ENCODE measurements at places on chromosomes 7 and 10. TPM values are rescaled to one million over a fixed set of nuclear protein-coding genes. Genes with fewer than 3 reads are reported as not detected.
A peak's percentile ranks its signal among the peaks of the same experiment; 100 is the strongest.

The NACAD gene
- polyA plus RNA-seq: 1.5 TPM

The ZPBP gene
- not detected for polyA plus RNA-seq

The RAPGEF5 gene
- 10.0 TPM for polyA plus RNA-seq

The OPN4 gene
- polyA plus RNA-seq: not detected

The PPP1R3C gene
- 2.0 TPM for polyA plus RNA-seq

The LHFPL3 gene
- not detected for polyA plus RNA-seq

The DPCD gene
- polyA plus RNA-seq: 33.0 TPM

The SEMA3D gene
- 7.4 TPM for polyA plus RNA-seq

The MMRN2 gene
- polyA plus RNA-seq: 143 TPM

The DYNC1I1 gene
- 2.0 TPM for polyA plus RNA-seq

DNA sequence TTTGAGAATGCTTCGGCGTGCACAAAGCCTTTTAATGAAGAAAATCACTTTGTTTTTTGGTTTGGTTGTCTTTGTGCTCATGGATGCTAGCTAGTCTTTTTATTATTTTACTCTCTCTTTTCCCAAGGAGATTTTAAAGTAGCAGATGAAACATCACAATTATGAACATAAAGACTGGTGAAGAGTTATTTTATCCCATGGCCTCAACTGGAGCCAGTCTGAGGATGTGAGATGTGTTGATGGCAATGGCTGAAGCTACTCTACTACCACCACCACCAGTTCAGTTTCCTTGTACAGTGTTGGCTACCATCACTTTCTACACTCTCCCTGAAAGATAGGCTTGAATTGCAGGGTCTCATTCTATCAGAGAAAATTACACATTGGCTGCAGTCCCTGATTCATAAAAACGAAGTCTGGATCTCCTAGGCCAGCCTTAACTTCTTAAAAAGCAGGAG, 494 bp upstream of the HERC4 start:
- DNase-seq: no peak

GRCh38 chr7:3217166-3217565, 83.9 kb upstream of the SDK1 start:
- DNase-seq: no peak

DNA sequence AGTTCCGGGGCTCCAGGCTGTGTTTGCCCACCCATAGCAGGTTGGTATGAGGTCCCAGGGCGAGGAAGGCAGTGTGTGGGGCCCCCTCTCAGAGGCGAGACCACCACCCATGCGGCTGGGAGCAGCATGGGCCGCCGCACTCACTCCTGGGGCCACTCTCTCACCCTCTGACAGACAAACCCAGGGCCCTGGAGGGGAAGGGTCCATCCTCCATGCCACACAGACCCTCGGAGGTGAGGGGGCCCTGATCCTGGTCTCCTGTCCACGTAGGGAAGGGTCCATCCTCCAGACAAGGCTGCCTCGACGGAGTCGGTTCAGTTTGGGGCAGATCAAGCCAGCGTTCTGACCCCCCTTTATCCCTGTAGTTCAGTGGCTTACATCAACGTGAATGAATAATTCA, 230.8 kb downstream of the ELFN1 start:
- DNase-seq: no peak

DNA sequence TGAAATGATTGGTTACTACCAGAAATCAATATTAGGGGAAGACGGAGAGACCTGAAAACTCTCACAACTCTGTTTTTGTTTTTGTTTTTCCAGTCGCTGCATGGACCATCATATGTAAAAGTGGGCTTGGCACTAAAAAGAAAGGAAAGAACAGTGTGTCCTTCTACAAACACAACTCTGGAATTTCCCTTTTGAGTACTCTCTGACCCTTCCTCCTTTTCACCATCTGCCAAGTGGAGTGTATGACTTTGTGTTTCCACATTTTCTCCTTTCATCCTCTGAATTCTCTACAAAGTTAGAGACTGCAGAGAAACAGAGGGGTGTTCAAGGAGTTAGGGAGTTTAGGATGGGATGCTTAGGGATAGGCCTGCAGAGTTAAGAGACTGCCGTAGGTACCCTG, 92.0 kb downstream of the MDFIC start:
- DNase-seq: no peak

DNA sequence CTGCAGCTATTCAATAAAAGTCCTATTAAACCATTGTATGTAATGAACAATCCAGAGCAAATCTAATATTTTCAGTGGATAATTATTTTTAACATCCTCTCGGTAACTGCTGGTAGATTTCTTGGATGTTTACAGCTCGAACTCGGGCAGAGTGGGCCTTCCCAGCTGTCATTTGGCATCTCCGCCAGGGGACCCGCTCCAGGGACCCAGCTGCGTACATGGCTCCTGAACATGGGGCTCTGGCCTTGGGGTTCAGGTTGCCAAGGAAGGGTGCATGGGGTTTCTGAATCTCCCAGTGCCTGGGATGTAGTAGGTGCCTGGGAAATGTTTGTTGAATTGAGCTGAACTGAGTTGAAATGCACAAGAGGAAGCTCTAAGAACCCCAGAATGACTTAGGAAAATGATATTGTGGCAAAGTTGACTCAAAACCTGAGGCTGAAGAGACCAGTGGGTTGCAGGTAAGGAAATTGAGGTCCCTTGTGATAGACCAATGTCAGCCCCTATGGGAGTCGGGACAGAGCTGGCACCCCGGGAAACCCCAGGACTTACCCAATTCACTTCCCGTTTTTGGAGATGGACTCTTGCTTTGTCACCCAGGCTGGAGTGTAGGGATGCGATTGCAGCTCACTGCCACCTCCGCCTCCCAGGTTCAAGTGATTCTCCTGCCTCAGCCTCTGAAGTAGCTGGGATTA, 228.4 kb downstream of the CUX1 start:
- DNase-seq: no peak

GRCh38 chr7:27602766-27603165, 59.9 kb downstream of the HIBADH start:
- no peak for DNase-seq

GRCh38 chr10:123180101-123181090, 26.2 kb downstream of the BUB3 start:
- no peak for DNase-seq

DNA sequence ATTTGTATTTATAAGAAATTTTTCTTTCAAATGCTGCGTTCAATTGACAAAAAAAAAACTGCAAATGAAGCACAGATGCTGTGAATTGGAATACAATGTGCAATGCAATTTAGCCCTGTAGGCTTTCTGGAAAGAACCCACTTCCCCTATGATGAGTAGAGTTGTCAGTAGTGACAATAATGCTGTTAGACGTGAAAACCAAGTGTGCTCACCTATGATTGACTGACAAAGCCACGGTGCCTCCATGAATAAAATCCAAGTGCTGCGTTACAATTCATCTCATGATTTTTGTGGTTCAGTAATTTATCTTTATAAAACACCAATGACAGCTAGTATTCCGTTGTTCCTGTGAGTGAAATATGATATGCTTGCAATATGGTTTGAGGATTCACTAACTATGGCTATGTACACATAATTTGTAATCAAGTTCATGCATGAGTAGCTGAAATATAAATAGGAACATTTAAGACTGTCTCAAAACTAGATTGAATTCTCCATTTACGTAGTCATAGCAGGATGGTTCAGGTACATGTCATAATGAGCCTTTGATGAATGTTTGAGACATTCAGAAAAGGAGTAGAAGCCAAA, 1160.3 kb downstream of the CNTNAP2 start:
- DNase-seq: no peak

DNA sequence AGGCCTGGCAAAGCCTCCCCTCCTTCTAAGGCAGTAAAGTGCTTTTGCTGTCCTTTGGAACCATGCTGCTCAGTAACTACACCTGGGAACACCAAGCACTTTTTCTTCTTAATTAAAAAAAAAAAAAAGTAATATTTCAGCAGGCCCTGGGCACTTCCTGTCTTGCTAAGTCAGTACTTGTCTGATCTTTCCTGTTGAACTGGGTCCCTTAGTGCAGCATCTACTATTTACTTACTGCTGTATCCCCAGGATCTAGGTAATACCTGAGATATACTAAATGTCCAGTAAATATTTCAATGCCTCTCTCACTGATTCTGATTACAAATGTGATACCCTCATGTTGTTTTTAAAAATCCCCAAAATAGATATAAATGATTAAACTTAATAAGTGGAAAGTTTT, 77.4 kb downstream of the PPP1R3C start:
- DNase-seq: no peak

- no peak for DNase-seq
Observed at GRCh38 chr10:103751667-103752290, 103.6 kb downstream of the SH3PXD2A start.

DNA sequence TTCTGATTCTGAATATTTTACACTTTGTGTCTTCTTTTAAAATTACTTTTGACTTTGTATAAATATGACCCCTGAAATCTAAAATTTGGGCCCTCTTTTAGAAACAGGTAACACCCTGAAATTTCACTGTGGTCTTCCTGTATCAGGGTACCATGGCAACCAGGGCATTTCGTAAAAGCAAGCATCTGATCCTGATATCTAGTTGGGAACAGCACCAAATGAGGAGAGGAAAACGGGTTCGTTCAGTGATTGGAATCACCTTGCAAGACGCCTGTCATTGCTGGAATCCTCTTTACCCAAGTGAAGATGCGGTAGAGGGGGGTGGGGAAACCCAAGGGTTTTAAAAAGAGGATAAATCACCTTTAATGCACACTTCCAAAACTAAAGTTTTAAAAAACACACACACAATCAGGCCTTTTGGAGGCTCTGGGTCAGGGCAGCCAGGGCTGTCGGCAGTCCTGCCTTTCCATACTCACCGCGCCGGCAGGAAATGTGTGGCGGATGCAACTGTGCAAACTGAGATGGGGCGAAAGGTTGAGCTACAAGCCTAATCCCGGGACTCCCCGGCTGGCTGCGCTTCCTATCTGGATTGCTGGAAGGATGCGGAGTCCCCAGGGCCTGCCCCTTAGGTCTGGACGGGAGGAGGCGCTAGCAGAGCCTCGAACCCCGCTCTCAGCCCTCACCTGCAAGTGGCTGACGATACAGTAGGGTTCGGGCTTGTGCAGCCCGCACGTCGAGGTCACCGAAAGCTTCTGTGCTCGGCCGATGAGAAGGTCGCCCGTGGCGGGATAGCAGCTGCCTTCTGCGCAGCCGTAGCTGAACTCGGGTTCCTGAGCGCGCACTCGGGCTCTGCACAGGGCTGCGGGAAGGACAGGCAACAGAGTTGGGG, 1.8 kb downstream of the LAMB1 start:
- DNase-seq: peak; percentile 98

DNA sequence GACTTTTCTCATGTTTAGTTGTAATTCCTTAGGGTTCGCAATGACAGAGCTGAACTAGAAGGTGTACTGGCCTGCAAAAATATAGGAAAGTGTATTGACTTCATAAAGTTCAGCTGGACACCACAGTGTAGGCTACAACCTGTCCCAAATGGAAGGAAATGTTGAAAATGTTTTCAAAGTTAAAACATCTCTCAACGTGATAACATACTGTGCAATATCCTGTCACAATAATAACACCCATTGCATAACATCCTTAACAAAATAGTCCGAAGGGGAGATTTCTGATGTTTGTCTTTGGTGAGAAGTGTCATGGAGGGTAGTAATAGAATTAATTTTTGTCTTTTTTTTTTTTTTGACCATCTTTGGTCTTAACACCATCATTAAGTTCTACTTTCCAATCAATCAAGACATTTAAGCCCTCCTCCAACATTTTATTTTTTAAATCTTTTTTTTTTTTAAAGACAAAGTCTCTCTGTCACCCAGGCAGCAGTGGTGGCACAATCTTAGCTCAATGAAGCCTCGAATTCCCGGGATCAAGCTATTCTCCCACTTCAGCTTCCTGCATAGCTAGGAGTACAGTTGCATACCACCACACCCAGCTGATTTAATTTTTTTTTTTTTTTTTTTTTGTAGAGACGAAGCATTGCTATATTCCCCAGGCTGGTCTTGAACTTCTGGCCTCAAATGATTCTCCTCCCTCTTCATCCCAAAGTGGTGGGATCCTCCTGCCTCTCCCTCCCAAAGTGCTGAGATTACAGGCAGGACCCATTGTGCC, 45.7 kb downstream of the DYNC1I1 start:
- DNase-seq: peak; percentile 32

- no peak for DNase-seq
Observed at GRCh38 chr7:50477640-50478039, 27.5 kb upstream of the FIGNL1 start.

DNA sequence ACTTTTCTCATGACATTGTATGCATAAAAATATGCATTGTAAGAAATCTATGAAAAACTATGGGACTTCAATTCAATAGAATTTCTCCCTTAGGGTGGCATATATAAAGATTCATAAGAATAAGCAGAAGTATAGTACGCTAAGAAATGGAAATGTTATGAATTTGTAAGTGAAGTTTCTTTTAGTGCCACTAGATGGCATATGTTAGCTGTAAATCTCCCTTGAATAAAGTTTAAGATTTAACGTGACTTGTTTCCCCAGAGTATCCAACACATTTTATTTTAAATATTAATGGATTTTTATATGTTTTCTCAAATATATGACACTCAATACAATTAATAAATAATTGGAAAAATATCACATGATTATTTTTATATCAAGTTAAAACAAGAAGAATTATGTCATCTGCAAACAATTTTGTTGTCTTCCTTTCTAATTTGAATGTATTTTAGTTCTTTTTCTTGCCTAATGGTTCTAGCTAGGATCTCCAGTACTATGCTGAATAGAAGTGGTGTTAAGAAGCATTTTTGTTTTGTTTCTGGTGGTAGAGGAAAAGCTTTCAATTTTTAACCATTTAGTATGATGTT, 287.2 kb downstream of the HGF start:
- peak; percentile 40 for DNase-seq

DNA sequence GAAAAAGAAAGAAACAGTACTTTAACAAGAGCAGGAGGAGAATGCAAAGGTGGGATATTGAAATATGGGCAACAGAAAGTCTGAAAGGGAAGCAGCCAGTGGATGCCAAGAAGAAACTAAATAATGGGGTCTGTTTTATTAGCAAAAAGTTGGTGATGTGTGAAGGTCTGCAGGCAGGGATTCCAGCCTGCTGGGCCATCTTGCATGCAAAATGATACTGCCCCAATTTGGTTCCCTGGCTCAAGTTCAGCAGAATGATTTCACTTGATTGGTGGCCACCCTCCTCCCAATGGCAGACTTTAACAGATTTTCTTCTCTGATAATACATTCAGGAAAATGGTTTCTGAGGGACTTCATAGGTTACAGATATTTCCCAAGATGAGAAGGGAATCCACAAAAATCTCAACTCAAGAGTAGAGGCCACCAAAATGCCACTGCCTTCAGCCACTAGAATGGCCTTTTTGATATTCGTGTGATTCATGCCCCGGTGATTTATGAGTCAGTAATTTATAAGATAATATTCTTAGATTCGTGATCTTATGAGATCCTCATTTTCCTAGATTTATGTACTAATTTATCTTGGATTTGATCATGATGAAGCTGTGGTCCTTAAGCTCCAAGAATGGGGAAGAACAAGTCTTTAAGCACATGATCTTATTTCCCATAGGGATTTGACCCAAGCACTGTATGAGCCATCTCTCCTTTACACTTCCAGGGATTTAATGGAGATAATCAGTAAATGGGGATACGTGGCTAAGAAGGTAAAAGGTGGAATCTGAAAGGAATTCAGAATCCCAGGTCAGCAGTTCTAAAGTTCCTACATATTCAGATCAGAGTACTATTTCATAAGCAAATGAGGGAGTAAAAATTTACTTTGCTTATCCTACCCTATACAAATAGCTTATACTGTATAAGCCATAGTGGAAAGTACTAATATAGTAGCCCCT, 32.3 kb upstream of the ADD3 start:
- no peak for DNase-seq

All from endothelial cell of umbilical vein (primary cell).